ENCODE measurements at places on chromosomes 1 and 21. TPM values are rescaled to one million over a fixed set of nuclear protein-coding genes. Genes with fewer than 3 reads are reported as not detected.

Gene ERICH3
- total RNA-seq, result not detected

Gene PPIAL4G
- not detected for total RNA-seq

Gene TSPAN2
- 12.2 TPM for total RNA-seq

Gene KRTAP21-2
- total RNA-seq, result not detected

Gene ALPL
- total RNA-seq, result 9.4 TPM

Gene PHTF1
- 6.5 TPM for total RNA-seq

Gene NUF2
- 0.59 TPM for total RNA-seq

Gene INAVA
- not detected for total RNA-seq

Gene TSPEAR
- total RNA-seq, result 0.51 TPM

DNA sequence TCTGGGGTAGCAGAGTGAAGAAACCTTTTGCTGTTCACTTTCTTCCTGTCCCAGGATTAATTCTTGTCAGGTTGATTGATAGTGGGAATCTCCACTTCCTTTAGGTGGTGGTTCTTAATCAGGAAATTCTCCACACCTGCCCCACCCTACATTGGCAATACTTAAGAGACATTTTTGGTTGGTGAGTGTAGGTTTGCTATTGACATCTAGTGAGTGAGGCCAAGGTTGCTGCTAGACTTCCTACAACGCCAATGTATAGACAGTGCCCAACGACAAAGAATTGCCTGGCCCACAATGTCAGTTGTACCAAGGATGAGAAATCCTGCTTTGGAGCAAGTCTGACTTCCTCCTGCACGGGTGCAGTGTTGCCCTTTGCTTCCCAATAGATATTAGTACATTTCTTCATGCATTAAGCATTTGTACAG lies 38.5 kb downstream of the MAP3K7CL start:
- no peak for DNase-seq

DNA sequence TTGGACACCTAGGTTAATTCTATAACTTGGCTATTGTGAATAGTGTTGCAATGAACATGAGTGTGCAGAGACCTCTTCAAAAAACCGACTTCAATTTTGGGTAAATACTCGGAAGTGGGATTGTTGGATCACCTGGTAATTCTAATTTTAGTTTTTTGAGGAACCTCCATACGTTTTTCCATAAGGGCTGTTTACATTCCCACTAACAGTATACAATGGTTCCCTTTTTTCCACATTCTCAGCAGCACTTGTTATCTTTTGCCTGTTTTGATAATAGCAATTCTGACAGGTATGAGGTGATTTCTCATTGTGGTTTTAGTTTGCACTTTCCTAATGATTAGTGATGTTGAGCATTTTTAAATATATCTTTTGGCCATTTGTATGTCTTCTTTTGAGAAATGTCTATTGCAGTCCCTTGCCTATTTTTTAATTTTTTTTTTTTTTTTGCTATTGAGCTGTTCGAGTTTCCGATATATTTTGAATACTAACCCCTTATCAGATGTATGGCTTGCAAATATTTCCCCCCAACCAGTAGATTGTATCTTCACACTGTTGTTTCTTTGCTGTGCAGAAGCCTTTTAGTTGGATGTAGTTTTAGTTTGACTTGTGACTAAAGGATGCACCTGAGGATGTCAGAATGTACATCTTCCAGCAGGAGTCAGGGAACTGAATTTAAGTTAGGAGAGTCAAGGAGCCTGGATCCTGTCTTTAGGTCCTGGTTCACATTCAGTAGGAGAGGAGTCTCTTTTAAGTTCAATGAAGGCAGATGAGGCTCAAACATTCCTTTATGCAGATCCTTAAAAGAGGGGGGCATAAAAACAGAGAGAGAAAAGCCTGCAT lies 120.0 kb downstream of the S1PR1 start:
- DNase-seq, result no peak

GRCh38 chr1:226083302-226084101 lies 21.0 kb downstream of the H3-3A start:
- peak; percentile 95 for DNase-seq

DNA sequence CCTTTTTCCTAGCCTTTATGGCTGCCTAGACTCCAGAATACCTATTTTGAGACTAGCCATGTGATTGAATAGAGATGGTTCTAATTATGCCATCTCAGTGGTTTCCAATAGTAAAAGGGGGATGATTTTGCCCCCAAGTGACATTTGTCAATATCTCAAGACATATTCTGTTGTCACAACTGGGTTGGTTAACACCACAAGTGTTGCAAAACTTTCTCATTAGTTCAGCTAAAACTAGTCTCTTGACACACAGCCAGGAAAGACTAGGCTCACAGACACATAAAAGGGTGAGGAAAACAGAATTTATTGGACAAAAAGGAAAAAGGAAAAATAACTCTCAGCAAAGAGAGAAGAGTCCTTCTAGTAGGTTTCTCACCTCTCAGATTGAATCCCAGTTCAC lies 39.9 kb upstream of the GBP5 start:
- DNase-seq, result no peak

DNA sequence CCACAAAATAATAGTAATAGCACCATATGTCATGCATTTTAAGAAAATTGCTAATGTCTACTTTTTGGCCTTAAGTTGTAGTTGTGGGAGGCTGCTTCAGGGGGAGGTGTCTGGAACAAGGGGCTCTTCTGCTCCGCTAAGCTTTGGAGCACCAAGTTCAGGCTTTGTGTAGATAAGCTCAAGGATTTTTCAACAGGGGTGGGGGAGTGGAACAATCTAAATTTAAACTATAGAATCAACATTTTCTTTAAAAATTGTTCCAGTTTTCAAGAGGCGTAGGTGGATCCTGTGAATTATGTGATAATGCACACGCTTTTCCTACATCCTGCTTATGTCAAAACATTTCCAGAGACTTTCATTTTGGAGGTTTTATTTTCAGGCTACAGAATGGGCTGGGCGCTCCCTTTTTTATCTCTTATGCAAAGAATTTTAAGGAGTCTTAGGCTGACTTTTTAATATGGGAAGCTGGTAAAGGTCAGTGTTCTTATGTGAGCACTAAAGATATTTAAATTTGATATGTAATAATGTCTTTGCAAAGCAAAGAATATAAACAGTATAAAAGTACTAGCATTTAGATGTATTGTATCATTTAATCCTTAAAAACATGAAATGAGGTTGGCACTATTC lies 9.9 kb downstream of the ATP1A1 start:
- no peak for DNase-seq

GRCh38 chr1:243902100-243902499 lies 52.1 kb upstream of the AKT3 start:
- no peak for DNase-seq

DNA sequence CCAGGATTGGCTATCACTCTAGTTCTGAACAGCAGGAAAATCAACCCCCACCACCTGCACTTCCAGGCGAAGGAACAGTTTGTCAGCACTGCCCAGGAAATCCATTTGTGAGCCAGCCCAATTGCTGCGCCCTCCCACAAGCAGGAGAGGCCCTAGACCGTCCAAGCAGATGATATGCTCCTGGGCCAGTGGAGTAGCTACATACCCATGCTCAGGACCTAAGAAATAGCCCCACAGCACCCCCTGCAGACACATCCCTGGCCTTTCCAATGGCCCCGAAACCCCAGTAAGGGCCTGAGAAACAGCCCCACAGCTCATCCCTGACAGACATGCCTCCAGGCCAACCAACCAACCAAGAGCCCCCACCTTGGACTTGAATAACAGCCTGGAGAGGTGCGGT lies 111.5 kb upstream of the ZC3H11B start:
- DNase-seq, result no peak

DNA sequence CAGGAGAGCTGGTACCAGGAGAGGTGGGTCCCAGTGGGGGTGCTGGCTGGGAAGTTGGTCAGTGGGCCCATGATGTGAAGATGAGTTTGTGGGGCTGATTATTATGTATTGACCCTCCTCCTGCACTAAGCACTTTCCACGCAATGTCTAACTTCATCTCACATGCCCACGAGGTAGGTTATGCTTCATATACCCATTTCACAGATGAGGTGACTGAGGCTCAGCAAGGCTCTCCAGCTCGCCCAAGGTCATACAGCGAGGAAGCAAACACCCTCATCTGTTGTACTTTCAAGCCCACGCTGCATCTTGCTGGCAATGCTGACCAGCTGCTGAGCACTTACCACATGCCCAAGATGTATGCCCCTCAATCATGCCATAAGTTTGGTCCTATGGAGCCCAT lies 175.8 kb downstream of the GRIK3 start:
- no peak for DNase-seq

DNA sequence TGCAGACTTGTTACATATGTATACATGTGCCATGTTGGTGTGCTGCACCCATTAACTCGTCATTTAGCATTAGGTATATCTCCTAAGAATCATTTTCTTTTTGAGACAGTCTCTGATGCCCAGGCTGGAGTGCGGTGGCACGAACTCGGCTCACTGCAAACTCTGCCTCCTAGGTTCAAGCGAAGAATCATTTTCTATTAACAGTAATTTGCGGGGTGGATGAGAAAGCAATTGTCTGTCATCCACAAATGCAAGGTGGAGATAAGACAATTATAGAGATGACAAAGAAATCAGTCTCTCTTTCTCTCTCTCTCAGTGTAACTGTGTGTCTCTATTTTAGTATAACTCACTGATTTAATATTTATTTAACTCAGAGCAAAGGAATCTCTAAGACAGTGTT lies 131.0 kb upstream of the KIAA1614 start:
- DNase-seq, result no peak

DNA sequence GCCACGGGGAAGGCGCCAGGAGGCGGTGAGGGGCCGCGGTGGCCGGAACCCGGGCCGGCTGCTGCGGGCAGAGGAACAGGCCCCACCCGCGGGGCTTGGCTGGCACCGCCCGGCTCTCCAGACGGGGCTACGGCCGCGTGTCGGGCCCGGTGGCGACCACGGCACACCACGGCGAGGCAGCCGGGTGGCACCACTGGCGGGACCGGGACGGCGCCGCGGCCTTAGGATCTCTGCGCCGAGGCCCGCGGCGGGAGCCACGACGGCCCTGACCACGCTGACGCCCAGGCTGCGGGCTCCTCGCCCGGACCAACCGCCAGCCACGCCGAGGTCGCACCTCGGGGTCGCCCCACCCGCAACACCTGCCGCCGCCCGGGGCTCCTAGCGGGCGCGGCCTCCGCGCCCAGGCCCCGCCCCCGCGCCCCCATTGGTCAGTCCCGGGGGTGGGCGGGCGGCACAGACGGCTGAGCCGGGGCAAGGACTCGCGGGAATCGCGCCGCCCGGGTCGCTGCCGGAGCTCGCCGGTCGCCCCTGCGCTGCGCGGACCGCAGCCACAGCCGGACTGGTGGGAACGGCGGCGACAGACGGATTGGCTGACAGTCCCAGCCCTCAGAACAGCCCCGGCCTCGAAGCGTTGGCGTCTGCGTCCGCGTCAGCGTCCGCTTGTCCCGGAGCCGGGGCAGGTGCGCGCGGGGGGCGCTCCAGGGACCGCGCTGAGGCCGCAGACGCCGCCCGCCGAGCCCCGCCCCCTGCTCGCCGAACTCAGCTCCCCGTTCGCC lies at the start of gene BMP8A:
BMP8A (plus strand) TSS at position 491 of the 776 bp plus-strand sequence. CDS start 356 bp downstream, outside the sequence.
- DNase-seq, result peak; percentile 65

- DNase-seq, result no peak
Measured at GRCh38 chr1:52659851-52660596, 27.1 kb downstream of the SHISAL2A start.

- DNase-seq, result peak; percentile 43
Measured at GRCh38 chr1:89724369-89725010, 91.6 kb downstream of the LRRC8C start.

DNA sequence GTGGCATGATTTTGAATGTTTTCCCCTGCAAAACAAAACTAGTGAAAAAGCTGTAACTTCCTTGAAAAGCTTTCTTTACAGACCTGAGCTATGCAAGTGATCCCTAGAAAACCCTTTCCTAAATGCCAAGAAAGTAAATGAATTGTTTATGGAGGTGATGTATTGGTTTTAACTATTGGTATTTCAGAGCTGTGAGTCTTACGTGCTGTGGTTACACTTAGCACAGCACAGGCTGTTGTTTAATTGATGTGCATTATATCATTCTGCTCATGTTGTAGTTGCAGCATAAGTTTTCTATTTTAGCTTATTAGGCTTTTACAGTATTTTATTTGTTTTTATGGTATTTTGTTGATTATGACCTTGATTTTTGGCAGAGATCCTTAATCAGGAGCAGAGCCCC lies 74.1 kb upstream of the DYNLT5 start:
- no peak for DNase-seq

DNA sequence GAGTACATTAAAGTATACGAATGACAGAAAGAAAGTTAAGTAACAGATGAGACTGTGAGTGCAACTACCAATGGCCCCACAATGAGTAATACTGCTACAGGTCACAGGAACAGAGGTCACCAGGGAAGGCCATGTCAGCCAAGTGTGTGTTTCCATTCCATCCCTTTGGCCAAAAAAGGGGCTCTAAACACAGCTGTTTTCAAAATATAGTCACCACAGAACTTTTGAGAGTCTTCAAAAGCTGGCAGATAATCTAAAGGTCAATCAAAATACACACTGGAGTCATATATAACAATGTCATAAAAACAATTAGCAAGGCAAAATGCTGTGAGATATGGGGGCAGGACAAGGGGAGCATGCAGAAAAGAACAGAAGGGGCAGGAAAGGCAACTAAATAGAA lies 10.2 kb downstream of the USP24 start:
- no peak for DNase-seq

GRCh38 chr1:218880484-218881060 lies 293.1 kb upstream of the LYPLAL1 start:
- no peak for DNase-seq
